Amniotic stem cell (primary cell): ENCODE measurements at places on chromosomes 7 and 10.

DNA sequence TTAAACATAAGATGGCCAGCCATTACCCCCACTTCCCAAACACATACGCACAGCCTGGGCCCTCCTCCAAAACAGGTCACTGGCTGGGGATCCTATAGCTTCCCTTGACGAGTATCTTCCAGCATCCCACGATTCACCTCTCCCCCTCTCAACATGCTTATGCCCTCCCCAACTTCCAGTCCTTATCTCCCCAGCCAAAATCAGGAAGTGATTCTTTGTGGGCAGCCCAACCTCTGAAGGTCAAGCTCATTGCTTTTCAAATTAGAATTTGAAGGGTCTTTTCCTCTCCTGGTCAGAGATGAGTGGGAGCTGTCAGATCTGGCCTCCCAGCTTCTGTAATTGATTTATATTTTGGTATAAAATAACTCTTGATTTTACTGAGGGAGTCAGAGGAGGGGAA lies 133.6 kb downstream of the ATXN7L1 start:
- no peak for DNase-seq

DNA sequence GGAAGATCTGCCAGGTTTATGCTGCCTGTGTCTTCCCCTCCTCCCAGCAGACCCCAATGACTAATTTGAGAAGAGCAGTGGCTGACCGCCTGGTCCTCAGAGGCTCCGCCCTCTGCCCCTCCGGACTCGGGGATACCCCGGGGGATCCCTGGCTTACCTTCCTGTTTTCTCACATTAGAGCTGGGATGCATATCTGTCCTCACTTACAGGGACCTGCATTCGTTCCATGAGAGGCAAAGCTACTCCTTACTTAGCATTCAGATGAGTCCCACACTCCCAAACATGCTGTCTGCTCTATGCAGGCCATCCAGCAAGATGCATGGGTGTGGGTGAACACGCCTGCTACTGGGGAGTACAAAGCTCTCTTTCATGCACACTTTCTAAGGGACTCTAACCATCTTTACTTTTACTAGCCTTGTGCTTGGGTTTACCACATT lies 24.0 kb downstream of the VOPP1 start:
- DNase-seq: no peak

GRCh38 chr7:15854841-15855524 lies 168.5 kb upstream of the MEOX2 start:
- DNase-seq: no peak

DNA sequence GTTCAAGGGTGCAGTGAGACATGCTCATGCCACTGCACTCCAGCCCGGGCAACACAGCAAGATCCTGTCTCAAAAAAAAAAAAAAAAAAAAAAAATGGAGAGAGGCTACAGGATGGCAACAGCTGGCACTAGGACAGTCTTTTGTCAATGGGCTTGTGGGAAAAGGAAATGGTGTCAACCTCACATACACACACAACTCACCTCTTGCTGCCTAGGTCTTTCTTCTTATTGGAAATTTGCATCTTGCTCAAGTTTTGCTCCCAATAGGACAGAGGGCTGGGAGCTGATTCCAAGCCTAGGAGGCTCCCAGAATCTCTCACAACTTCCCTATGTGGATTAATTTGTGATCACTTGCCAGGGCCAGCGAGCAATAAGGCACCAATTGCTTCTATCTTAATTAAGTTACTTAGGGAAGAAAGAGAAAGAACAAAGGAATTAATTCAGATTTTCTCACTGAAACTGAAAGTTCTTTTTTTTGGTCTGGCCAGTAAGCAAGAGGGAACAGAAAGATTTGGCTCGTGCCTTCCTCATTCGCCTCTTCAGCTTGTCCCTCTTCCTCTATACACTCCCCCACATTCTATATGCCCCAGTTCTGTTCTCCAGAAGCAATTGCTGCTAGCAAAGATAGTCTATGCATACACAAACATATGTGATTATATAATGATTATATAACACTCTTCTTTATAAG lies 33.8 kb downstream of the MAP3K8 start:
- no peak for DNase-seq

DNA sequence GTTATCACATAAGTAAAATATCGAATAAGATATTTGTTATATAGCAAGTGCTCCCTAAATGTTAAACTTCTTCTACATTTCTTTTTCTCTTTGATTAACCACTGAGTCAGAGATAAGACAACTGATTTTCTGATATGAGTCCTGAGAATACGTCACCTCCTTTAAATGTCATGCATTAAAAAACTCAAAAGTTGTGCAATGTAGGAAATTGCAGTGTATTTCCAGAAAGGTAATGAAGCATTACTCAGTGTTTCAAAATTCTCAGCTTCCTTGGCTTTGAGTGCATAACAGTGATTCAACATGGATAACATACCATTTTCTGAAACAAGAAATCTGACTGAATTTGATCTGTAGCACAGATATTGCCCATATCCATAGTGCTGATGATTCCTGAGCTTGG lies 155.8 kb downstream of the BMPER start:
- DNase-seq: peak; percentile 70

GRCh38 chr7:7256731-7257274 lies 74.5 kb downstream of the C1GALT1 start:
- DNase-seq: no peak

DNA sequence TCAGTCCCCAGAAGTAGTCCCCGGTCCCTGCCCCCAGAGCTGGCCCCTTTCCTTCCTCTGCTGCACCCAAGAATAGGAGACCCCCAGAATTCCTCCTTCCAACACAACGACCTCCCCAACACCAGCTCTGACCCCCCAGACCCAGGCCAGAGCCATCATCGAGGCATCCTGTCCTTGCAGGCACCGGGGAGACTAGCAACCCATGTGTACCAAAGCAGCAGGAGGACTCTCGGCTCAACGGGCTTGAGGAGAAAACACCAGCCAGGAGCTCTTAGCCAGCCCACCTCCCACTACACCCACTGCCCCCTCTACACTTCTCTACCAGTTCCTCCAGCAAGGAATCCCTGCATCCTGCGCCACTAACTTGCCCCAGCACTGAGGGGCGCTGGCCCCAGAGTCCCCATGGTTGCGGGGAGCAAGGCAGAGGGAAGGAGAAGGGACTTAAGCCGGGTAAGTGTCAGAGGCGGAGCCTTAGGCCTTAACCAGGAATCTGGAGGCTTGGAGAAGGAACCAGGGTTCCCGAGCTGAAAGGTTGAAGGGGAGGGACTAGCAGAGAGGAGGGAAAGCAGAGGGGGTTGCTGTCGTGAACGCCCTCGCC lies 3.9 kb downstream of the GRID1 start:
- no peak for DNase-seq

DNA sequence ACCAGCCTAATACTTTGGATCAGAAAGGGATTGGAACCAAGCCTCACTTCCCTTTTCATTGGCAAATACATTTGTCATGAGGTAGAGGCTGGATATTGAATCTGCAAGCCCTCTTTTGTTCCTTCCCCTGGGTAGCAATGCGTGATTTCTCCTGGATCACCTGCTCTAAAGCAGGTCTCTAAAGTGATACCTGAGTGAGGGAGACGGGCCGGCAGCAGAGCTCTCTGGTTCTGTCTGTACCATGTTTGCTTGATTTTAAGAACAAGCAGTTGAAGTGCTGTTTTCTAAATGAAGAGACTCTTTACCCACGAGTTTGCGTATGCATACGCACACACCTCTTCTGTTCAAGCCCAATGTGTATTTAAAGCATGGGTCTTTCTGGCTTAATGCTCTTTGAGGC lies 41.1 kb downstream of the GARS1 start:
- no peak for DNase-seq

GRCh38 chr7:92904244-92905131 lies 68.1 kb upstream of the CDK6 start:
- DNase-seq: peak; percentile 89

DNA sequence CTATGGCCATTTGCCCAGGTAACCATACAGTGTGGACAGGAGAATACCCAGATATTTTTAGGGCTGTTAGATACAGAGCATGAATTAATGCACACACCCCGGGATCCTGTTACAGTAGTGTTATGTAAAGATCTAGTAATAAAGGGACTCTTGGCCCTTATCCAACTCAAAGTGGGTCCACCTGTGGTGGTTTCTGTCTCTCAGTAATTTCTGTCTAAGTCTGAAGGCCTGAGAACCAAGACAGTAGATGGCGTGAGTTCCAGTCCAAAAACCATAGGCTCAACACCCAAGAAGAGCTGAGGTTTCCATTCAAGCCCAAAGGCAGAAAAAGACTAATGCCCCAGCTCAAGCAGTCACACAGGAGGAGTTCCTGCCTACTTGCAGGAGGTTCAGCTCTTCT lies 277.7 kb downstream of the ZEB1 start:
- DNase-seq: no peak
